ENCODE measurements at places on chromosomes 12 and 14. TPM values are rescaled to one million over a fixed set of nuclear protein-coding genes. Genes with fewer than 3 reads are reported as not detected.

The PLEKHG3 gene
- 22.5 TPM for total RNA-seq

The RTL1 gene
- total RNA-seq = not detected

The MUCL1 gene
- total RNA-seq = not detected

The CDKN1B gene
- 29.5 TPM for total RNA-seq

DNA sequence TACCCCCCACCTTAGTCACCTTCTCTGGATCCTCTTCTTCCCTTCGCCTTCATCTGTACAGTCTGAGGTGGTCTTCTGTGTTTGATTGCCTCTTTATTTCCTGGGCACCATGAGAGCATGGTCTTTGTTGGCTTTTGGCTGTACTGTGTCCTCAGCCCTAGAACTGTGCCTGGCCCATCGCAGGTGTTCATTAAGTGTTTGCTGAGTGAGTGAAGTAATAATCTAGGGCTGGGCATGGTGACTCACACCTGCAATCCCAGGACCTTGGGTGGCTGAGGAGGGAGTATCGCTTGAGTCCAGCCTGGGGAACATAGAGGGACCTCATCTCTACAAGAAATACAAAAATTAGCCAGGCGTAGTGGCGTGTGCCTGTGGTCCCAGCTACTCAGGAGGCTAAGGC, 13.9 kb downstream of the ALDH2 start:
- DNase-seq = no peak

- DNase-seq = no peak
Measured at GRCh38 chr12:76064904-76065303, 19.6 kb downstream of the NAP1L1 start.

GRCh38 chr12:4705824-4706223, 14.4 kb upstream of the GALNT8 start:
- DNase-seq = no peak

- no peak for DNase-seq
Measured at GRCh38 chr12:54996205-54996604, 11.6 kb upstream of the TESPA1 start.

- DNase-seq = no peak
Measured at GRCh38 chr14:78282437-78282836, 112.3 kb downstream of the NRXN3 start.

DNA sequence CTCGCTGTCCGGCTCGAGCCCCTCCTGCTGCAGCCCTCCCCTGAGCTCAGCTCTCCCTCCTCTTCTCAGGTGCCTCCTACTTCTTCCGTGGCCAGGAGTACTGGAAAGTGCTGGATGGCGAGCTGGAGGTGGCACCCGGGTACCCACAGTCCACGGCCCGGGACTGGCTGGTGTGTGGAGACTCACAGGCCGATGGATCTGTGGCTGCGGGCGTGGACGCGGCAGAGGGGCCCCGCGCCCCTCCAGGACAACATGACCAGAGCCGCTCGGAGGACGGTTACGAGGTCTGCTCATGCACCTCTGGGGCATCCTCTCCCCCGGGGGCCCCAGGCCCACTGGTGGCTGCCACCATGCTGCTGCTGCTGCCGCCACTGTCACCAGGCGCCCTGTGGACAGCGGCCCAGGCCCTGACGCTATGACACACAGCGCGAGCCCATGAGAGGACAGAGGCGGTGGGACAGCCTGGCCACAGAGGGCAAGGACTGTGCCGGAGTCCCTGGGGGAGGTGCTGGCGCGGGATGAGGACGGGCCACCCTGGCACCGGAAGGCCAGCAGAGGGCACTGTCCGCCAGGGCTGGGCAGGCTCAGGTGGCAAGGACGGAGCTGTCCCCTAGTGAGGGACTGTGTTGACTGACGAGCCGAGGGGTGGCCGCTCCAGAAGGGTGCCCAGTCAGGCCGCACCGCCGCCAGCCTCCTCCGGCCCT, 22.8 kb downstream of the MMP17 start:
- DNase-seq = peak; percentile 91

DNA sequence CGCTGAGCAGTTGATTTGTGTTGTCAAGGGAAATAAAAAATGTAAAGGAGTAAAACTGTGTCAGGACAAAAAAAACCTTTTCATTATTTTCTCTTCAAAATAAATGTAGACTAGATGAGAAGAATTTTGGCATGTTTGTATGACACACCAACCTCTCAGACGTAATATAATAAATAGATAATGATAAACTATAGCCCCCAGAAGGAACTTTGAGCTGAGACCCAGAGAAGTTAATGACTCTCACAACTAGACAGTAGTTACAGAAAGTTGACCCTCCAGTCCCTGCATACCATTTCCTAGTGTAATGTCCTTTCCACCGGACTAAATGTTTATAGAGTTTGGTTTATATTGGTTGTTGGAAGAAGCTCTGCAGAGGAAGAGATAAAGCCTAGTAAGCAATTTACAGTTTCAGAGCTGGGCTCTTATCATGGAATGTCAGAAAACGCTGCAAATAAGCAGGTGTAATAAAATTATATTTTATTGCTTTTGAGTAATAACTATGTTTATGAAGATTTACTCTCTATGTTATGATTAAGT, 97.3 kb downstream of the TRHDE start:
- DNase-seq = no peak

All from cardiac septum (tissue), 1 donor.